ENCODE measurements at places on chromosomes 4 and X.

DNA sequence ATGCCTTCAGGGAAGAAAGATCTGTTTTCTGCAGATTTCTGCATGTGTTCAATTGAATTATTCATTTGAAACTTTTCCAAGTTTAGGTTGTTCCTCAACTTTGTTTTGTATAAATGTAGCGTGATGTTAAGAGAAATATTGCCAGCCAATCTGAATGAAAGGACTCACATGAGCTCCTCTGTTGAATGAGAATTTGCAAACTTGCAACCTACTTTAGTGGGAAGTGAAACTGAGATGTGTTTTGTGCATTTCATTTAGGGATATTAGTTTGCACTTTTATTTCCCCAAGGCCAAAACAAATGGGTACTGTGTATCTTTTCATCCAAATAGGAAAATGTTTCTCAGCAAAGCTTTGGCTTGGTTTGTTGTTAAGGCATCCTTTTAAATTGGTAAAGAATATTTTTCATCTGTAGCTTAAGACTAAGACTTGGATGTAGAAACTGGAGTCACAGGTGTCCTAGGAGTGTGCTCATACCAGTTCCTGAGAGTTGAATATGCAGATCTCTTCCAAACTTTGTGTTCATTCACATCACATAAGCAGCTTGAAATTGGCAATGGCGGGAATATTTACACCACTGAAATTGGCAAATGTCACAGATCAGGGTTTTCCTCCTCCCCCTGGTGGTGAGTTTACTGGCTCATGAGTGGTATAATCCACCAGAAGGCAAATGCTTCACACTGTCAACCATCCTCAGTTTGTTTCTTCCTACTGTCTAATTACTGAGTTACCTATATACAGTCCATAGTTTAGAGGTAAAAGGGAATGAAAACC lies 193.6 kb upstream of the BANK1 start:
- no peak for DNase-seq

DNA sequence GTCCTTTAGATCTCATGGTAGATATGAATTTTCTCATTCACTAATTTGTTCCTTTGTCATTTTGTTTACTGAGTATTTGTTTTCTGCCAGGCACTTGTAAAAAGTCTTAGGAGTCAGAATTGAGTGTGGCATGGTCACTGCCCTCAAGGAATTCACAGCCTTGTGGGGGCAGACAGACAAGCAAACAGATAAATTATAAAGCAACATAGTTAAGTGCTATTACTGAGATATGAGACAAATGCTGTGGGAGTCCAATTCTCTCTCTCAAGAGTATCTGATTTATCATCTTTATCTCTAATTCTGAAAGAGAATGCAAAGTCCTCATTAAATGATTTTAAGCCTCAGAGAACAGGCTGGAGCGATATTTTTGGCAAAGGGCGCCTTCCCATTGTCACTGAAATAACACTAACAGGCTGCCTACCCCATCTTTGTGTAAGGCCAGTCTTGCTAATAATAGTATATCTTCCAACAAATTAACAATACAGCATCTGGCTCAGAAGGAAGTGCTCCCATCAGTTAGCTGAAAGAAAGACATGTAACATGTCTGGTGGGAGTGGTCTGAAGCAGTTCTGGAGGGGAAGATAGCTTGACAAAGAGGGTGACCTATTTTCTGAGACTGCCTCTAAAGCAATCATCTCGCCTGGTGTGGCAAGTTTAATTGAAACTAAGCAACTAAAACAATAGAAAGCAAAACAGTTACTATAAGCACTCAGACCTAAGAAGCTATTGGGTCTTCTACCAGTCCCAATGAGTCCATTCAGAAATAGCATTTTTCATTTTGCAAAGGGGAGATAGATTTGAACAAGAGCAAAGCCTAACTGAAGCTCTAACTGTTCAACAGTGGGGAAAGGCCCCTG lies 61.5 kb upstream of the AMOT start:
- no peak for DNase-seq

DNA sequence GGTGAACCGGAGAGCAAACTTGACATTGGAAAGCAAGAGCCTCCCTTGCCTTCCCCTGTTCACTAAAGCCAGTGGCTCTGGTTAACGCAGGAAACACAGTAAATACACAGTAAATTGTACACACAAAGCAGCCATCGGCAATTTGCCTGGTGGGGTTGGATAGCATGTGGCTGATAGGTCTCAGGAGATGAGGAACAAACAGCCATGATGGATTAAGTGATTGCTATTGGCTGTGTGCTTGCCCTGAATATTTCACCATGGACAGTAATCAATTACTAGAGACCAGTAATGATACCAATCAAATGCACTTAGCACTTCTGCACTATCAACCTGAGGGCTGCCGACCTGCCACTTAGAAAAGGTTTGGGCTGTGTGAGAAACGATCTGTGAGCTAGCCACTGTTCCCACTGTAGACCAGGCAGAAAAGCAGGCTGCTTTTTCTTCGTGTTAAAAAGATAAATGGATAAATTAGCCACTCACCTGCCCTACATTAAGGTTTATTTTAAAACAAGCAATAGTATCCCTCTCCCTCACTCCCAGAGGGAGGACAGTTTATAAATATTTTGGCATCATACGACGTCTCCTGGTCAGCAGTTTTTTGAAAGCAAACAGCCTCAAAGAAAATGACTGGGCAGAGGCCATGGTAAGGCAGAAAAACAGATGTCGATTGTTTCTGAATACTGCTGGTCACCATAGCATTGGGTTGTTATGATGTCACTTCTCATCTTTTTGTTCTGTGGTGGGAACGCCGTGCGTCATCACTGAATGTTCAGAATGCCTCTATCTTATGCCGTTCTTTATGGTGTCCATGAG lies 167.1 kb downstream of the MAML3 start:
- peak; percentile 30 for DNase-seq

DNA sequence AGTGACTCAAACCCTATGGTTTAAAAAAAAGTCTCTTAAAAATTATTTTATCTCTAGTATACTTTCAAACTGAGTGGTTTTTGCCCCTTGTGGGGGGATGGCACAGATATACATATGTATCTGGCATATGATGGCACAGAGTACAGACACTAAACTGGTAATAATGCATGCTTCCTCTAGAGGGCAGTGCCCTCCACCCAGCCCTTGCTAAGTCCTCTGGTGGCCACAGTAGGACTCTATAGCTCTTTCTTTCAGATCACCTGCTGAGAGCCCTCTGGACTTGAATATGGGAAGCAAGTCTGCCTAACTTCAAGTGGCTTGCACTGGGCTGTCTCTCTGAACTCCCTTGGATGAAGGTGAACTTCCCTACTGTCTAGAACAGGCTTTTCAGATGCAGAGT lies 66.3 kb downstream of the TSPAN7 start:
- no peak for DNase-seq

DNA sequence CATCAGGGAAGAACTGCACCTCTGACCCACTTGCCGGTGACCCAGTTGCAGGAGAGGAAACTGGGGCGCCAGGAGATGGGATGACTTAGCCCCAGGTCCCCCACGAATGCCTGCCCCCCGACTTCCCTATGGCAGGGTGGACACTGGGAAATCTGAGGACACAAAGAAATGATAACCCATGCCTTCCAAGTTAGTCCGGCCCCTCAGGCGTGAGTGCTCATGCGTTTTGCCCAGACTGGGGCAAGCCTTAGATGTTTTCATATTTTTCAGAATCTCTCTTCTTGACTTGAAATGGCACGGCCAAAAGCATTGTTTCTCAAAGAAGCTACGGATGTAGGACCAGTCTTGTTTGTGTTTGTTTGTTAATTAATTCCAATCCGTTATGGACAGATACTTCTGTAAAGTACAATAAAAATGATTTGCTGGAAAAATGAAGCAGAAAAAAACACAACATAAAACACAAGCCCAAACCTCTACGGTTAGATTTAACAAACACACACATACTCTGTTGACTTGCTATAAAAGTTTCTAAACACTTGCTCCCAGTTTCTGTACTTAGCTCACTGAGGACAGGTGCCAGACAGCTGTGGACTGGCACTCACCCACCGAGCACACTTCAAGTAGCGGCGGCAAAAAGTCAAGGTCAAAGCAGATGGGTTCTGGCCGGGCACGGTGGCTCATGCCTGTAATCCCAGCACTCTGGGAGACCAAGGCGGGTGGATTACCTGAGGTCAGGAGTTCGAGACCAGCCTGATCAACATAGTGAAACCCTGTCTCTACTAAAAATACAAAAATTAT lies 341.5 kb downstream of the BCOR start:
- no peak for DNase-seq

- DNase-seq = no peak
Observed at GRCh38 chr4:57504139-57504538, 394.0 kb upstream of the IGFBP7 start.

DNA sequence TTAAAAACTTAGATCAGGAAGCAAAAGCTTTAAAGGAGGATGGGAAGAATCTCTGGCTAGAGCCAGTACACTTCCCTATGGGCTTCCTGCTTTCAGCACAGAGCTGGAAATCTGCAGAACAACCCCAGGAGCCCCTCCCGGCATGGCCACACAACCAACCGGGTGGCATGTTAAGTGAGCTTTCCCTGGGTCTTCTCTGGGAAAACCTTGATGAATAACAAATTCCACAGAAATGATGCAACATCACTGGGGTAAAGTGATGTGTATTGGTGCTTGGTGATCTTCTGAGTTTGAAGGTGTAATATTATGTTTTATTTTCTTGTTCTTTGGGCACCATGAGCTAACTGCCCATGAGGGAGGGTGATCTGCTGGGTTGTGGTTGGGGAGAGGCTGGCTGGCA lies 22.1 kb downstream of the NHS start:
- DNase-seq = no peak

DNA sequence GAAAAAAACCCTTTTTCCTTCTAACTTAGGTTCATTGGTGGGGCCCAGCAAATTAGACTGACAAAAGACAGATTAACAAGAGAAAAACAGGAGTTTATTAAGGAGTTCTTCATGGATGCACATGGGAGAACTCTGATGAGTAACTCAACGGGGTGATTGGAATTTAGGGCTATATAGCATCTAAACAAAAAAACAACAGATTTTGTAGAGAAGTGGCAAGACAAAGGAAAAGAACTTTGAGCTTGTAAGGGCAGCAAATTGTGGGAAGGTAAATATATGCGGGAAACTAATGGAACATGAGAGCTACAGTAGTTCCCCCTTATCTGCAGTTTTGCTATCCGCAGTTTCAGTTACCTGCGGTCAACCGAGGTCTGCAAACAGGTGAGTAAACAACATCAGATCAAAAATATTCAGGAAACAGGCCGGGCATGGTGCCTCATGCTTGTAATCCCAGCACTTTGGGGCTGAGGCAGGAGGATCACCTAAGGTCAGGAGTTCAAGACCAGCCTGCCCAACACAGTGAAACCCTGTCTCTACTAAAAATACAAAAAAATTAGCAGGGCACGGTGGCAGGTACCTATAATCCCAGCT lies 573.6 kb downstream of the ADGRL3 start:
- DNase-seq = no peak

GRCh38 chrX:25005382-25006185 lies 10.2 kb downstream of the ARX start:
- no peak for DNase-seq

DNA sequence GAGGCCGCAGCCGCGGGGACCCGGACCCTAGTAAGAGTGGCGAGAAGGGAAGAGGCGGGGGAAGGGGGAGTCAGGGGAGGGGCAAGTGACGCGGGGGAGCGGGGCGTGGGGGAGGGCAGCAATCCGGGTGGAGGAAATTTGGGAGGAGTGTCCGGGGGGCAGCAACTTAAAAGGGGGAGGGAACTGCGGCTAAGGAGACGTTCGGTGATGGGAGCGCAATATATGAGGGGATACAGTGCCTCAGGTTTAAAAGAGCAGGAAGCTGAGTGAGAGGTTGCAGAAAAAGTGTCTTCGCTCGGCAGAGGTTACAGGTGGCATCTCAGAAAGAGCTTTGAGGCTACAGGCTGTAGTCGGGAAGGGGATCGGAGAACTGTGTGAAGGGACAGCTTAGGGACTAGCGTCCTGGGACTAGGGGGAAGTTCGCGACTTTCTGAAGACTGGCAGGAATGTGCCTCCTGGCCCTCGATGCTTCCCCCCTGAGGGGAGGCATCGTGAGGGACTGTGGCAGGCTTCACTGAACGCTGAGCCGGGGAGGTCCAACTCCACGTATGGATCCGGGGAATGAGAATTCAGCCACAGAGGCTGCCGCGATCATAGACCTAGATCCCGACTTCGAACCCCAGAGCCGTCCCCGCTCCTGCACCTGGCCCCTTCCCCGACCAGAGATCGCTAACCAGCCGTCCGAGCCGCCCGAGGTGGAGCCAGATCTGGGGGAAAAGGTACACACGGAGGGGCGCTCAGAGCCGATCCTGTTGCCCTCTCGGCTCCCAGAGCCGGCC lies 519 bp downstream of the FOXO4 start:
- peak; percentile 57 for DNase-seq

DNA sequence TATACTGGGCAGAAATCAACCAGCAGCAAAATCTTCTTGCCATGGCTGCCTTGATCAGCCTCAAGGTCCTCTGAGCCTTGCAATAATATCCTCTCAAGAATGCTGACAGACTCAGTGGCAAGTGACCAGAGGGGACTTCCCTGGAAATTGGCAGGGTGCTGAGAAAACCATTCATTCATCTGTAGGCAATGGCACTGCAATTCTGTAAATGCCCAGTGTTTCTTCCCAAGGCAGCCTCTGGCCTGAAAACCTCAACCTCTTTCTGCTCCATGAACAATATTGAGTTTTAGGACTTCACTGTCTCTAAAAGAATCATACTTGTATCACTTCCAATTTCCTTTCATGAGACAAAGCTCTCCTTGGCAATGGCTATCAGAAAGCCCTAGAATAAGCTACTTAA lies 754.3 kb upstream of the TENM3 start:
- DNase-seq = no peak

GRCh38 chr4:3257556-3258482 lies 8.9 kb downstream of the MSANTD1 start:
- DNase-seq = no peak

DNA sequence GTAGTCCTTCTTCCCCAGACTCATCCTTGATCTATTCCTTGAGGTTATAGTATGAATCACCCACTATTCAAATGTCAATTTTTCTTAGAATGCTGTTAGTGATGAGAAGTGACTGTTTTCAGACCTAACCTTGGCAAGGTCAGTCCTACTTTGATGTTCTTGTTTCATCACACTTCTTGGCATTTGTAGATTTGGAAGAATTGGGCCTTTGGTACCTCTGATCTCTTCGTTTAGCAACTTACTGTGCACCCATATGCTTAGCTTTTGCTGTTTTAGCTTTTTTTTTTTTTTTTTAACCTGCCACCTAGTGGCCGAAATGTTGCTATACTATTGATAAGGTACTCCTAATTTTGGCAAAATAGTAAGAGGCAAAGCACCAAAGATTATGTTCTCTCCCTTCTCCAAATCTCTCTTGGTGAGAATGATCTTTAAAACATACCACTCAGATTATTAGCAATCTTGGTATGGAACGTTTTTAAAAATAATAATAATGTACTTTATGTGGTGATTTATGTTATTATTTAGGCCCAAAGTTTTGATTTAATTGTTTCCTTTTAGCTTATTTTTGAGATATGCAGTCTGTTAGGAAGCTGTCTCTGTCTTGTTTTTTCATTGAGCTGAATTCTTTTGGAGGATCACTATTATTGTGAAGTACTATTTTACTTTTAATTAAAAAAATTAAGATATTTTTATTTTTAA lies 16.6 kb downstream of the DCK start:
- peak; percentile 38 for DNase-seq

- DNase-seq = no peak
Observed at GRCh38 chrX:71147496-71148277, 3.0 kb downstream of the NLGN3 start.

Data from fibroblast of gingiva (primary cell).